Karpas-422 (cell line): ENCODE measurements at places on chromosomes 5 and 9. TPM values are rescaled to one million over a fixed set of nuclear protein-coding genes. Genes with fewer than 3 reads are reported as not detected.

TMEM171 gene
- not detected in 2 replicates for total RNA-seq

CCDC152 gene
- 3.6 and 20.8 TPM in 2 replicates for total RNA-seq

FGFR4 gene
- 2.4 and 3.6 TPM in 2 replicates for total RNA-seq

ZFR gene
- total RNA-seq: 59.7 and 87.7 TPM in 2 replicates

HTR4 gene
- total RNA-seq: not detected in 2 replicates

- H3K27ac ChIP-seq: no peak overlapping the region
- H3K4me3 ChIP-seq: no peak overlapping the region
- H3K4me1 ChIP-seq: peaks cover 6% of the 10 kb centered on the region
- no peaks in the 10 kb centered on the region for H3K36me3 ChIP-seq
- no peak for DNase-seq
- 0 out of 2 replicates have a peak, but pooled peaks cover 2% of the 10 kb centered on the region for H3K27me3 ChIP-seq
Measured at GRCh38 chr9:115191667-115192066, 73.7 kb upstream of the TNC start.

DNA sequence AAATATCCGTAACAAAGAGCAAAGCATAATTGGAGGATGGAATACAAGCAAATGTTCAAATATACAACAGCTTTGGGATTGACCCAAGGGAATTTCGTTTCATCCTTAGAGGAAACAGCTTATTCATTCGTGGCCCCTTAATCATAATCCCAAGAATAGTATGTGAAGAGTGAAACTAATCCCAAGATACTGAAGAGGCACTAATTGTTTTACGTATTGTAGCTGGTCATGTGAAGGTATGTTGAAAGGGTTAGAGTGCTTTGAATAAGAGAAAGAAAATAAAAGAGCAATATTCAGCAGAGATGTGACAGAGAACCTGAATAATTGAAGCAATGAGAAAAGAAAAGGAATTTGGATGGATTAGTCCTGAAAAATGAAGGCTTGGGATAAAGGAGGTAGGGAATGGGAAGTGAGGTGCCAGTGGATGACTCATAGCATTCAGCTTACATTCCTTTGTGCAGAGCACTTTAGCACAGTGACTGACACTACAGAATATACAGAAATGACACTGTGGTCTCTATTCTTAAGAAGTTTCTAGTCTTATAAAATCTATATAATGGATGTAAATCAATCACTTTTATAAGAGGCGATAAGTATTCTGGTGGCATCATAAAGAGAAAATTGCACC is 221.9 kb downstream of the TLR4 start:
- no peak overlapping the region for H3K27ac ChIP-seq
- no peaks in the 10 kb centered on the region for H3K36me3 ChIP-seq
- H3K27me3 ChIP-seq: no peaks in the 10 kb centered on the region

GRCh38 chr9:71850996-71851395 is 60.0 kb downstream of the ABHD17B start:
- no peaks in the 10 kb centered on the region for H3K27me3 ChIP-seq
- no peak for DNase-seq
- H3K4me3 ChIP-seq: no peak overlapping the region
- H3K27ac ChIP-seq: no peak overlapping the region

GRCh38 chr5:68304421-68305052 is 89.0 kb downstream of the PIK3R1 start:
- no peaks in the 10 kb centered on the region for H3K4me1 ChIP-seq
- DNase-seq: no peak
- no peak overlapping the region for H3K27ac ChIP-seq
- no peaks in the 10 kb centered on the region for H3K27me3 ChIP-seq
- H3K4me3 ChIP-seq: no peak overlapping the region

DNA sequence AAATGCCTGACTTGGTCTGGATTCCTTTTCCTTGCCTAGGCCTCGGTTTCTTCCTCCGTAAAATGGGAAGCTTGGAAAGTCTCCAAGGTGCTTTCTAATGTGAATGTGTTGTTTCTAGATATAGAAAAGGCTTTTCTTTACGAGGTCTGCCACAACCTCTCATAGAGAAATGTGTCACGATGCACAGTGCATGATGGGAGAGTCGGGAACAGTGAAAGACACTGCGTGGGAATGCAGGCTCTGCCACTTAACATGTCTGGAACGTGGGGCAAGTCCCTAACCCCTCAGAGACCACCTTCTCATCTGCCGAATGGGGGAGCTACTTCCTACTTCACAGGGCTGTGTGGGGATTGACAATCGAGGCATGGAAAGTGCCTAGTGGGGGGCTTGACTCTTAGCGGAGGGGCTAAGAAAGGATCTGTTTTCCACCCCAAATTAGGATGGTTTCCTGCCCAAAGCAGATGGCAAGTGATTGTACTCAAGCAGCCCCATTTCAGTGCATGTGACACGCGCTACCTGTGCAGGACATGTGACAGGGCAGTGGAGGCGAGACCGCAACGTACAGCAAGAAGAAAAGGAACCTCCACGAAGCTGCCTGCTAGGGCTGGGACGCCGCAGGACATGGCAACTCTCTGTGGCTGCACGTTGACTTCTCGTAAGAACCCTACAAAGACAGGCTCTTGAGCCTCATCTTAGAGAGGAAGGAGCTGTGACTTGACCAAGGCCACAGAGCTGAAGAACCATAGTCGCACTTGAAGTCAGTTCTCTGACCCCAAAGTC is 115.2 kb downstream of the CRB2 start:
- no peak overlapping the region for H3K4me3 ChIP-seq
- peaks cover 28% of the 10 kb centered on the region for H3K4me1 ChIP-seq
- H3K27ac ChIP-seq: no peak overlapping the region

DNA sequence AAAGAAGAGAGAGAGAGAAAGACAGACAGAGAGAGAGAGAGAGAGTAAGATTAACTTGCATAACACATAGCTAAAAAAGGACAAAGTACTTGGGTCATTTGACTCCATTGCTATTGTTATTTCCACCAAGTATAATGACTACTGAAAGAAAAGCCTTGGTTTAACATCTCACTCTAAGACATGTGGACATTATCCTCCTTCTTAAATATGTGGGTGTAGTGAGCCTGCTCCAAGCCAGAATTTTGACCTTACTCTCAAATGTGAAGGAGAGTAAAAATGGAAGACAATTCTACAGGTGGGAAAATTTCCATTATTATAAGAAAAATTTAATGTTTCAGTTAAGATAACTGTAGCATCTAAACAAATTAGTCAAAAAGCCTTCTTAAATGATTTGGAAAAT is 8.5 kb upstream of the MARCOL start:
- no peak for DNase-seq
- H3K4me1 ChIP-seq: no peaks in the 10 kb centered on the region
- H3K27me3 ChIP-seq: no peaks in the 10 kb centered on the region
- no peak overlapping the region for H3K27ac ChIP-seq
- no peaks in the 10 kb centered on the region for H3K36me3 ChIP-seq

DNA sequence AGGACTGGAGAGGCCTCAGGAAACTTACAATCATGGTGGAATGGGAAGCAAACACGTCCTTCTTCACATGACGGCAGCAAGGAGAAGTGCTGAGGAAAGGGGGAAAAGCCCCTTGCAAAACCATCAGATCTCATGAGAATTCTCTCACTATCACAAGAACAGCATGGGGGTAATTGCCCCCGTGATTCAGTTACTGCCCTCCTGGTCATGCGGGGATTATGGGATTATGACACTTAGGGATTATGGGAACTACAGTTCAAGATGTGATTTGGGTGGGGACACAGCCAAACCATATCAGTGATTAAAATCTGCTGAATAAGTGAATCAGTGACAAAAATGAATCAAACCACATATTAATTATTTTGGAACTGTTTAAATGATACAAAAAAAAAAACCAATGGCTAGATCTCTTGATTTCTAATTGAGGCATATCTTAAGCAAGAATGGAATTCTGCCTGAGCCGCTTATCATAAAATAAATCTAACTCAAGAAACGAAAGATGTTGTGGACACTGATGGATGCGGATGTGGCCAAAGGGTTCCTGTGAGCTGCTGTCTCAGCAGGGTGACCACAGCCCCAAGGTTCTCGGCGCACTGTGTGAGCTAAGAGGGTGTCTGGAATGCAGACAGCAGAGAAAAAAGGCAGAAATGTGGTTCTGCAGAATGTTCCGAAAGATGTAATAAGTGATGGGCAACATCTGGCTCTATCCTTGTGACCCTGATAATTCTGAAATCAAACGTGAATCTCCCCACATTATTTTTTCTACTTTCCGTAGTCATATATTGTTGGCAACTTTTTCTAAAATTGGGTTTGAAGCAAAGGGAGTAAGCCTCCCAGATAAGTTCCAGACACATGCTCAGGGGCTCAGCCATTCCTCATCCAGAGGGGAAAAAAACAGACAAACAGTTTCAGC is 107.2 kb upstream of the ICE1 start:
- DNase-seq: no peak
- H3K4me1 ChIP-seq: no peaks in the 10 kb centered on the region
- H3K27me3 ChIP-seq: no peaks in the 10 kb centered on the region
- H3K27ac ChIP-seq: no peak overlapping the region
- no peaks in the 10 kb centered on the region for H3K36me3 ChIP-seq

- H3K27me3 ChIP-seq: no peaks in the 10 kb centered on the region
- no peak overlapping the region for H3K4me3 ChIP-seq
- peaks cover 7% of the 10 kb centered on the region for H3K4me1 ChIP-seq
- H3K36me3 ChIP-seq: no peaks in the 10 kb centered on the region
Measured at GRCh38 chr5:108753331-108753730, 5.6 kb downstream of the FER start.

GRCh38 chr9:137065336-137065967 is 4.9 kb downstream of the SAPCD2 start:
- no peak overlapping the region for H3K4me3 ChIP-seq
- peaks cover 7% of the 10 kb centered on the region; the same call in 1 of the 2 replicates for H3K36me3 ChIP-seq
- DNase-seq: no peak
- H3K27me3 ChIP-seq: no peaks in the 10 kb centered on the region
- peaks cover 19% of the 10 kb centered on the region for H3K4me1 ChIP-seq

DNA sequence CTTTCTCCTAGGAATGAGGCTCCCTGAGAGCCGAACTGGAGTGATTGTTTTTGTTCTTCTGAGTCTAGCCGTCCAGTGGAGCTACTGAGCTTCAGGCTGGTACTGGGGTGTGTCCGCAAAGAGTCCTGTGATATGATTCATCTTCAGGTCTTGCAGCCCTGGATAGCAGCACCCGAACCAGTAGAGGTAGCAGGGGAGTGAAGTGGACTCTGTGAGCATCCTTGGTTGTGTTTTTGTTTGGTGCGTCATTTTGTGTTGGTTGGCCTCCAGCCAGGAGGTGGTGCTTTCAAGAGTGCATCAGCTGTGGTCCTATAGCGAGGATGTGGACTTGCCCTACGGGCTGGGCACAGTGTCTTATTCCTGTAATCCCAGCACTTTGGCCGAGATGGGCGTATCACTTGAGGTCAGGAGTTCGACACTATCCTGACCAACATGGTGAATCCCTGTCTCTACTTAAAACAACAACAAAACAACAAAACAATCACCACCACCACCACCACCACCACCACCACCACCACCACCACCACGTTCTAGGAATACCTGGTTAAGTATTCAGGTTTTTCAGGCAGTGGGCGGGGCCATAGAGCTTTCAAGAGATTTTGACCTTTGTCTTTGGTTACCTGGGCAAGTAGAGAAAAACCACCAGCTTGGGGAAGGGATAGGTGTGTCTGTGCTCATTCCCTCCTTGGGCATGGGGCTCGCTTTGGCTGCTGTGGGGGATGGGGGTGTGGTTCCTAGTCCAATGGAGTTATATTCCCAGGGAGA is 154.0 kb downstream of the WDR70 start:
- no peak for DNase-seq
- H3K27me3 ChIP-seq: no peaks in the 10 kb centered on the region
- H3K27ac ChIP-seq: no peak overlapping the region
- no peaks in the 10 kb centered on the region for H3K36me3 ChIP-seq

DNA sequence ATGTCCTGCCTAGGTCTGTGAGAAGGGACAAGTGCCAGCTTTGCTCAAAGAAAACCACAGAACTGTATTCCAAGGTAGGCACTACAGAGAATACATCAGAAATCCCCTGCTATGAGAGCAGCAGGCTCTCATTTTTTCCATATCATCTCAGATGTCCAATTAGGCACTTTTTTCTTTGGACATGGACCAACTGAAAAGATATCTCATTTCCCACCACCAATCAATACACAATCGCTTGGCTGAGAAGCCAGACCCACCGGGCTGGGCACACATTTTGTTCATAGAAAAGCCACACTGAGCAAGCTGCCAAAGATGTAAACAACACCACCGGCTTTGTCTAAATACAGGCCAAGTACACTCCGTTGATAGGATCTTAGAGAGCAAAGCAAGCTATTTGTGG is 25.9 kb downstream of the STOM start:
- no peak for DNase-seq
- H3K27ac ChIP-seq: no peak overlapping the region
- peaks cover 6% of the 10 kb centered on the region; the same call in 1 of the 2 replicates for H3K36me3 ChIP-seq

DNA sequence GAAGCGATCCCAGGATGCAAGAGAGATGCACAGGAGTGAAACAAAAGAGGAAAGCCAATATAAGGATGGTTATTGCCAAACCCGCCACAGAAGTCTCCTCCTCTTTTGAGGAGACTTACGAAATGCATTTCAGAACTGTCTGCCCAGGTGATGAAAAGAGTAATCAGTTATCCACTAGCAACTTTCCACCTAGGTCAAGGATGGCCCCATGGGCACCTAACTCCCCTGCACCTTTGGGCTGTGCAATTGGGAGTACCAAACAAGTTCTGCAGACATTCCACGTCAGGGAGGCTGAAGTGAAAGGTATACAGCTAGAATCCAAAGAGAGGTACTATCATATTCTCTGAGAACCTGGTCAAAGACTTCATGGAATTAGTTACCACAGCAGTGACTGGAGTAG is 25.7 kb downstream of the HMGCS1 start:
- DNase-seq: no peak
- H3K27me3 ChIP-seq: no peaks in the 10 kb centered on the region
- no peak overlapping the region for H3K4me3 ChIP-seq

DNA sequence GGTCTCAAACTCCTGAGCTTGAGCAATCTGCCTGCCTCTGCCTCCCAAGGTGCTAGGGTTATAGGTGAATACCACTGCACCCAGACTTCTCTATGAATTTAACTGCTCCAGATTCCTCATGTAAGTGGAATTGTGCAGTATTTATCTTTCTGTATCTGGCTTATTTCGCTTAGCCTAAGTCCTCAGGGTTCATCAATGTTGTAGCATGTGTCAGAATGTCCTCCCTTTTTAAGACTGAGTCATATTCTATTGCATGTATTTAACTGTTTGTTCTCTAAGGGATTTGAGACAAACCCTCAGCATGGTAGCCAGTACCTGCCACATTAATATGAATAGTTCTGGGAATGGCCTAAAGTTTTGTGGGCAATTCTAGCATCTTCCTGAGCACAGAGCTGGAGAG is 53.9 kb upstream of the TUT7 start:
- H3K4me3 ChIP-seq: no peak overlapping the region
- H3K36me3 ChIP-seq: no peaks in the 10 kb centered on the region
- no peak overlapping the region for H3K27ac ChIP-seq
- no peaks in the 10 kb centered on the region for H3K27me3 ChIP-seq
- no peak for DNase-seq
